Urothelium cell line (cell line): ENCODE measurements at places on chromosomes 2 and 18.

DNA sequence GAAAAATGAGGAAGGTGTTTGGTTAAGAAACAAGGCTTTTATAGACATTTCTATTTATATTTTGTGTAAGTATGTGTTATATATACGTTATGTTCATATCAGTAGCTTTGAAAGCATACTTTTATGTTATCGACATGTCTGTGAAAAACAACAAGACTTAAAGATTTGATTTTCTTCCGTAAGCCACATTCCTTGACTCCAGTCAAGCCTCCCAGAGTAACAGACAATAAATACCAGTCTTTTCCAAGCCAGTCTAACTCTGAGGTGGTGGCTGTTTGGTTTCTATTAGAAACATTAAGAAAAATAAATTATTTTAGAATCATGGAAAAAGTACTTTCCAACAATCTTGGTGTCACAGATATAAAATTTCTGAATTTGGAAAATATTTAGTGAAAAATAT lies 16.3 kb upstream of the ITGAV start:
- DNase-seq: no peak

GRCh38 chr2:31384771-31385276 lies 29.7 kb downstream of the XDH start:
- peak; percentile 79 for DNase-seq

DNA sequence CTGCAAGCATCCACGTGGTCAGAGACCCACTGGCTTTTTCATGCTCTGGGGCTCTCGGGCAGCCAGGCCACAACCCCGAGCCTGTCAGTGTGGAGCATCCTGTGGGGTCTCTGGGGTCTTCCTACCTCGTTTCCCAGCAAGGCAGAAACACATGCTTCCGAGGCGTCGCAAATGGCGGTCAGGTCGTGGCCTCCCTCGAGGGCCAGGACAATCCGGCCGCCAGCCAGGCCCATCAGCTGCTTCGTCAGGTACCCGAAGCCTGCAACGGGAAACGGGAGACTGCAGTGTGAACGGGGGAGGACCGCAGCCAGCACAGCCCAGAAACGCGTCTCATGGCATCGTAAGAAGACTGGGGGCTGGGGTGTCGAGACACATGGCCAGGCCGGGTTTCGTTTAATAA lies 218.7 kb downstream of the TWIST2 start:
- DNase-seq: no peak

DNA sequence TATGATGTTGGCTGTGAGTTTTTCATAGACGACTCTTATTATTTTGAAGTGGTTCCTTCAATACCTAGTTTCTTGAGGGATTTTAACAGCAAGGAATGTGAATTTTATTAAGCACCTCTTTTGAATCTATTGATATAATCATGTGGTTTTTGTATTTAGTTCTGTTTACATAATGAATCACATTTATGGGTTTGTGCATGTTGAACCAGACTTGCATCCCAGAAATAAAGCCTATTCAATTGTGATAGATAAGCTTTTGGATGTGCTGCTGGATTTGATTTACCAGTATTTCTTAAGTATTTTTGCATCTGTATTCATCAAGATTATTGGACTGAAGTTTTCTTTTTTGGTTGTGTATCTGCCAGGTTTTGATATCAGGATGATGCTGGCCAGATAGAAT lies 131.6 kb upstream of the SCN7A start:
- DNase-seq: no peak

DNA sequence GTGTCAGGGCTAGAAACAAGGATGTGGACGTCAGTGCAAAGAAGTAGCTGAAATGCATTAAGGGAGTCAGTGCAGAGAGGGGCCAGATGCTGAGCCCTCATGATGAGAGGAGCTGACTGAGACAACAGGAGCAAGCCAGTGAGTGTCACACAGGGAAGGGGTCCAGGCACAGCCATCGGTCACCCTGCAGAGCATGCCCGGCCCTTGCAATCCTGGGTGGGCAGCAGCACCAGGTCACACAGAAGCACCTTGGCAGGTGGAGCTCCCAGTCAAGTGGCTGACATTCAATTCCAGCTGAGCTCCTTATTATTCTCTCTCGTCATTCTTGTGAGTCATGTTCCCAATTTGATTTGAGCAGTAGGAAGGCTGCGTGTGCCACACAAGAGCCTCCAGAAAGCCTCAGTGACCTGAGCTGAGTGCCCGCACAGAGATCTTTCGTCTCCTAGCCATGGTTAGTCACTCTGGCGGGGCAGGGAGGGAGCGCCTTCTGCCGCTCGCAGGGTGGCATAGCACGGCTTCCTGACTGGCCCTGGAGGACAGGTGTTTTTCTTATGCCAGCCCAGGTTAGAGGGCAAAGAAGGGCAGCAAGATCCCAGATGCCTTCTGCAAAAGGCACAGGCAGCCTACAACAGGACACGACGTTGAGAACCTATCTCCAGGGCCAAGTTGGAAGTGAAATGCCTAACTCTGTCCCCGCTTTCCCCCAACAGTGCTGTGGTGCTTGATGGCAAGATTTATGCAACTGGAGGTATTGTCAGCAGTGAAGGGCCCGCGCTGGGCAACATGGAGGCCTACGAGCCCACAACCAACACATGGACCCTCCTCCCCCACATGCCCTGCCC lies 220.9 kb downstream of the ATAD2B start:
- DNase-seq: no peak

- no peak for DNase-seq
These were observed 149.2 kb upstream of the KLHL29 start for GRCh38 chr2:23235736-23236135.

- no peak for DNase-seq
These were observed 36.9 kb upstream of the DSEL start for GRCh38 chr18:67553437-67553836.

GRCh38 chr2:28610583-28611201 lies 114.8 kb downstream of the PLB1 start:
- peak; percentile 98 for DNase-seq

DNA sequence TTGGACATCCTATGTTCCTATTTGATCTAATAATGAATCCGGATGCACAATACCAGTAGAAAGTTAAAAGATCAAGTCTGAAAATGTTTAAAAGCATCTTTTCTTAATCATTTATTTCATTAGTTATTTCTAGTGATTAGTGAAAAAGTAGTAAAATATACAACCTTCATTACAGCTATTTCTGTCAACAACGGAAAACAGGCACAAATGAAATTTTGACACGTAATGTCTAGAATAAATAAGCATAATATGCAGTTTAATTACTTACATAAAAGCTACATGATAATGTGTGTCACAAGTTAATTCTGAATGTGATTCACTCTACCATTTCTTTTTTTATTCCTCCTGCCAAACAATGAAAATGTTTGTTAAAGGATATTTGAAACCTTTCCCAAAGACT lies 216.1 kb downstream of the MYCN start:
- no peak for DNase-seq

DNA sequence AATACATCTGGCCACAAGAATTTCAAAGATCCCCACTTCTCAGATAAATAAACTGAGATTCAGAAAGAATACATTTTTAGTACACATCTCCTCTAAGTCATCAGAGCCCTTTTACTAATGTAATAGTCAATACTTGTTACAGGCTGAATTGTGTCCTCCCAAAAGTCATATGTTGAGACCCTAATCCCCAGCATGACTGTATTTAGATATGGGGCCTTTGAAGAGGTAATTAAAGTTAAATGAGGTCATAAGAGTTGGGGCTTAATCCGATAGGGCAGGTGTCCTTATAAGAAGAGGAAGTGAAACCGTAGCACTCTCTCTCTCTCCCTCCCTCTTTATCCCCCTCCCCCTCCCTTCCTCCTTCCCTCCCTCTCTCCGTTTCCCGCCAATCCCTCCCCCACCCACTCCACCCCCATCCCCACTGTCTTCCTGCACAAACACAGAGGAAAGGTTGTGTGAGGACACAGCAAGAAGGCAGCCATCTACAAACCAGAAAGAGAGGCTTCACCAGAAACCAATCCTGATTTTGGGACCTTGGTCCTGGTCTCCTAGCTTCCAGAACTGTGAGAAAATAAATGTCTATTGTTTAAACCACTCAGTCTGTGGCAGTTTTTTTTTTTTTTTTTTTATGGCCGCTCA lies 66.6 kb upstream of the ZNF397 start:
- no peak for DNase-seq

- DNase-seq: peak; percentile 90
These were observed 23.3 kb downstream of the RAB31 start for GRCh38 chr18:9731380-9731779.

- no peak for DNase-seq
These were observed 261.8 kb upstream of the FANCL start for GRCh38 chr2:58502931-58503330.

- no peak for DNase-seq
These were observed 937.1 kb downstream of the TSN start for GRCh38 chr2:122692400-122693083.

GRCh38 chr2:227374158-227374557 lies 4.9 kb downstream of the TM4SF20 start:
- no peak for DNase-seq

DNA sequence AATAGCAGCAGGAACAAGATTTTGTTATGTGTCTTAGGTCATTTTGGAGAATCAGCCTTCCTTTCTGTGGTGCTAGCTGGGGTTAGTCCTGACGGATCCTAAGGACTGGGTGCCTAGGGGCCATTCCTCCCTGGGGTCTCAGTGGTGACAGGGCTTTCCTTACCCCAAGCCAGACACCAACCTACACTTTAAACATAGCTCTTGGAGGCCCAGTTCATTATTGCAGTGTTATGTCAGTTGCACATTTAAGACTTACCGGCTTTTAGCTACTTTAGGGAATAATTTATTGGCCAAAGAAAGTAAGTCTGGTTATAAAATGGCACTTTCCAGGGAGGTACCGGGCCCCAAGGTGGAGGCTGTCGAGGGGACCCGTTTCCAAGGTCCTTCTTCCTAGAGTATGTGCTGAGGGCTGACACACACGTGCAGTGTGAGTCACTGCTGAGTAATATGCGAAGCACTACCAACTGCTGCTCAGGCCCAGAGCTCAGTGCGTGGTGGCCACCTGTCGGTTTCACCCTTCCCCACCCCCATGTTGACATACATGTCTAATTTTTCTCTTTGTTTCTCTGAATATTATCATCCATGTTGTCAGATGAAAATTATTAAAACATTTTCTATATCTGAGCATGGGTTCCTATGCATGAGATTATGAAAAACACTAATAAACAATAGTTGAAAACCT lies 37.0 kb upstream of the GRHL1 start:
- peak; percentile 93 for DNase-seq

DNA sequence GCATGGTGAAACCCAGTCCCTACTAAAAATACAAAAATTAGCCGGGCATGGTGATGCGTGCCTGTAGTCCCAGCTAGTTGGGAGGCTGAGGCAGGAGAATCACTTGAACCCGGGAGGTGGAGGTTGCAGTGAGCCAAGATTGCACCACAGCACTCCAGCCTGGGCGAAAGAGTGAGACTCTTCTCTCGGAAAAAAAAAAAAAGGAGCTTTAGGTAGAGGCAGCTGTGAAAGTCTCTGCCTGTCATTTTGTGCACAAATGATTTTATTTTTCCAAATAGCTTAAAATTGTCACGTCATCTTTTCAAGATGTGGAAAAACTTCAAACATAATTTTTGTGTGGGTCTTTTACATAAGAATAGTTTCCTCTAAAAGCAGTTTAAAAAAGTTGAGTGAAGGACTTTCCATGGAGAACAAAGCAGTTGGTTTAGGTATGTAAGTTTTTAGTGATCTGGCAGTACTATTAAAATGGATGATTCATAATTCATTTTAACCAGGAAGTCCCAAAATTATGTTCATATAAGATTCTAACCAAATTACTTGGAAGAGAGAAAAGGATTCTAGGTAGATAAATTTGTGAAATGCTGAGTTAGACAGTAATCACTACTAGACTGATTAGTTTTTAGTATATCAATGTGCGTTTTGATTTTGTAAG lies 11.5 kb downstream of the CCNYL1 start:
- no peak for DNase-seq

- no peak for DNase-seq
These were observed 35.2 kb downstream of the LPIN1 start for GRCh38 chr2:11781602-11782001.

- DNase-seq: no peak
These were observed 184.7 kb downstream of the MYCN start for GRCh38 chr2:16124881-16125613.

DNA sequence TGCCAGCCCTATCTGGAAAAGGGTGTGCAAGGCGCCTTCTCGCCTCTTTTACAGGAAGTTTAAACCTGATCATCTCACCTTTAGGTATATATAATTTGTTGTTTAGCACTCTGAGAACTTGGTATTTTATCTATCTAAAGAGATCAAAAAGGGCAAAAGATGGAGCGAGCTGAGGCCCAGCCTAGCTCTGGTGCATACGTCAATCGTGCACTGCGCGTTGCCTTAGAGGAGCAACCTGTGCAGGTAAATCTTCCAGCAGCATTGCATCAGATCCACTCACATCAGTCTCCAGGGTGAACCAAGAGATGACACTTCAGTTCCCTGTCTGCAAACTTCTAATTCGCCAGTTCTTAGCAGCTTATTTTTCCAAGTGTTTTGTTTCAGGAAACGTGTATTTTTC lies 15.4 kb downstream of the BCL11A start:
- no peak for DNase-seq

DNA sequence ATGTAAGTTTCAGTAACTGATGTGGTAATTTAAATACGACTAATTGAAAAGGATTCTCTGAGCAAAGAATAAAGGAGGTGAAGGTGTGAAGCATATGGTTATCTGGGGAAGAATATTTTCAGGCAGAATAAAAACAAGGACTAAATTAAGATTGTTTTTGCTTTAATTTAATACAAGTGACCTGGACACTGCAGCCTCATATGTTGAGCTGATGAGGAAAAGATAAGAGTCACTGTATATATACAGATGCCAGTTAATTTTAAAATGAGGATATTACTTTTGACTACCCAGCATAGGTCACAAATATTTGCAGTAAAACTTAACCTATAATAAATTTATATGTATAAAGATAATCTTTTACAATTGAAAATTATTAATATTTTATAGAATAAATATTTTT lies 47.8 kb upstream of the LRP1B start:
- no peak for DNase-seq

- no peak for DNase-seq
These were observed 130.6 kb downstream of the LNPK start for GRCh38 chr2:175871331-175872004.

GRCh38 chr2:186303091-186303490 lies 183.0 kb upstream of the ZC3H15 start:
- DNase-seq: no peak

DNA sequence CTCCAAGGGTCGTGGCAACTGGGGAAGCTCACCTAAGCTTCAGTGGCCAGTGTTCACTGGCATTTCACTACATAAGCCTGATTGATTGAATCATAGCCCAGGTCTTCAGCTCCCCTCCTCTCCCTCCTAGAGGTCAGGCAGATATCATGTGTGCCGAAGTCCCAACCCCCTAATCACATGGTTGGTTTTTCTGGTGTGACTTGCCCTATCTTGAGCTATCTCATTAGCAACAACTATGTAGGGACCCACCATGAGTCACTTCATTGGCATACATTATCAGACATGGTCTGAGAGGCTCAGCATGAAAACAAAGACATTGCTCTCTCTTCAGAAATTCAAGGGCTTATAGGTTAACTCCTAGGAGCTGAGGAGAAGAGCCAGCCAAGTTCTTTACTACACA lies 76.8 kb downstream of the LYPD1 start:
- DNase-seq: no peak

GRCh38 chr2:202005272-202005887 lies 28.3 kb upstream of the FZD7 start:
- DNase-seq: no peak
